ENCODE measurements at places on chromosomes 1 and 21.

DNA sequence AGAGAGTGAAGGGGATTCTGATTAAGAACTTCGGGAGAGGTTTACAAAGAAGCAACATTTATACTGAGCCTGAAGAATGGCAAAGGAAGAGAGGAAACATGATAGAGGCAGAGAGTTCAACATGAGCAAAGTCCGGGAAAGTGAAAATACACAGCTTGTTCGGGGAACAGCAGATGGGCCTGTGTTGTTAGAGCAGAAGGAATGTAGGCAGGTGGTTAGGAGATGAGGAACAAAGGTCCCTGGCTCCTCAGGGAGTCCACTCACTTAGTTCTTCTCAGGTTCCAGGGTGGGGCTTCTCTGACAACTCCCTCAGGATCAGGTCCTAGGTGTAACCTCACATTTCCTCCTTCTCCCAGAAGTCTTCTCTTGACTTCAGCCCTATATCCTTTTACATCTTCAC is 5.1 kb upstream of the ZNF326 start:
- peak; percentile 15 for DNase-seq

GRCh38 chr21:32141318-32141633 is 137.6 kb downstream of the MIS18A start:
- DNase-seq: no peak

DNA sequence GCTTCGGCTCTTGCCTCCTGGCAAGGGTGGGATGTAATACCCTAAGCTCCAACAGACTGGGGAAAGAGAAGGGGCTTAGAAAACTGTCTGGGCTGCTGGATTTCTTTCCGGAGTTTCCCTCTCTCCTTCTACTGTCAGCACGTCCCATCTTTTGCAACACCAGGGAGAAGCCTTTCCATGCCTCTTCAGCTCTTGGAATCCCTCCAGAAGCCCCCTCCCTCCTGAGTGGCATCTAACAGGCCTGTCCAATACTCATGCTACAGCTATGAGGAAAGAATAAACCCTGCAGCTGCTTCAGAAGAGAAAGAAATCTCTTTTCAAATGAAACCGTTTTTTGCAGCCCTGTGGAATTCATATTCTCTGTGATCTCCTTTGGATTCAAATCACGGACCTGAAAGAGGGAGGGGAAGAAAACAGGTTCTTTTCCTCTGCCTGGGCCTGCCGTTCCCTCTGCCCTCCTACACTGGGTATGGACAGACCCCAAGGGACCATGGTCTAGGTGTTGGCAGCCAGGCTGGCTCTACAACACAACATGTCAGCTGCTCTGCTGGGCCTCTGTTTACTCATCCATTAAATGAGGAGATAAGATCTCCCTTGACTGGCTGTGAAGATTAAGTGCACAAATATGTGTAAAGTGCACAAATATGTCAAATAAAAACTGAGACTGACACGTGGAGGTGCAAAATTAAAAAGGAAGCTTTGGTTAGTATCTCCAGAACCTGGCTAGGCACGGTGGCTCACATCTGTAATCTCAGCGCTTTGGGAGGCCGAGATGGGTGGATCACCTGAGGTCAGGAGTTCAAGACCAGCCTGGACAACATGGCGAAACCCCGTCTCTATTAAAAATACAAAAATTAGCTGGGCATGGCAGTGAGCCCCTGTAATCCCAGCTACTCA is 6.0 kb upstream of the CAPN2 start:
- DNase-seq: peak; percentile 81

DNA sequence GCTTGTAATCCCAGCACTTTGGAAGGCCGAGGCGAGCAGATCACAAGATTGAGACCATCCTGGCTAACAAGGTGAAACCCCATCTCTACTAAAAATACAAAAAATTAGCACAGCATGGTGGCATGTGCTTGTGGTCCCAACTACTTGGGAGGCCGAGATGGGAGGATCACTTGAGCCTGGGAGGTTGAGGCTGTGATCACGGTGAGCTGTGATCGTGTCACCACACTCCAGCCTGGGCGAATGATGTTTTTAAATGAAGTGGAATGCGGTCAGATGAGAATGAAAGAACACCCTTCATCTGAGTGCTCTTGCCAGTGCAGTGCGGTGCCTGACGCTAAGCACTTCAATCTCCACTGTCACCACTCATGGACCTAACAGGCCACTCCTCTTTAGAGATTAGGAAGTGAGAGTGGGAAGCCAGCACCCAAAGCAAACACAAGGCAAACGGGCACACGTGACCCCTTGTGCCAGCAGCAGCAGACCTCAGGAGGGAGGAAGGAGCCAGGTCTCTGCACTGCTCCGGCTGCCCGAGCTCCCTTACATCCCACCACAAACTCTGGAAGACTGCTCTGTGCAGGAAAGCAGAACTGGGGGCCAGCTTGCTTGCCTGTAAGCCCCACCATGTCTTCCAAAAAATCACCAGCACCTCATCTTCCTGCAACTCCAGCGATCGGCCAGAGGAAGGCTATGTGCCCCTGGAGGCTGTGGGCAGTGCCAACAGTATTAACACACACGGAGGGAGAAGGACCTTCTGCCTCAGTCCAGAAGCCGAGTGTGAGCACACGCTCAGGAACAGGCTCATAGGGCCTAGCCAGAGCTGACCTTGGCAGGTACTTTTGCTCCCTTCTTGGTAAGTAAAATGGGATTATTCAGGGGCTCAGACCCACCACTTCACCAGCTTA is 9.7 kb downstream of the CTNNBIP1 start:
- no peak for DNase-seq

DNA sequence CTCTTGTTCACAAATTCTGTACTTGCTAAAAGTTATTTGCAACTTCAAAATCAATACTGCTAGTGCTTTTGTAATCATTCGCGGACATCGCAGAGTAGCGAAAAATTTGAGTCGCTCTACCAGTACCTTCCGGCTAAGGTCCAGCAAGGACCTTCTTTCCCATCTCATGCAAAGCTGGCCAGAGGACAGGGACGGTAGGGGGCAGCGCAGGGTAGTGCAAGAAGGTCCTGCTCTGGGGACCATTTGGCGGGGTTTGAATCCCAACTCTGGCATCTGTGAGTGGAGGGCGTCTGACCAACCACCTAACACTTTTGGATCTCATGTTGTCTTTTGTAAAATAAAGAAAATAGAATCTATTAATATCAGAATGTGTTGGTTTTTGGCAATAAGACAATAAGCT is 258.3 kb downstream of the SPATA17 start:
- no peak for DNase-seq

DNA sequence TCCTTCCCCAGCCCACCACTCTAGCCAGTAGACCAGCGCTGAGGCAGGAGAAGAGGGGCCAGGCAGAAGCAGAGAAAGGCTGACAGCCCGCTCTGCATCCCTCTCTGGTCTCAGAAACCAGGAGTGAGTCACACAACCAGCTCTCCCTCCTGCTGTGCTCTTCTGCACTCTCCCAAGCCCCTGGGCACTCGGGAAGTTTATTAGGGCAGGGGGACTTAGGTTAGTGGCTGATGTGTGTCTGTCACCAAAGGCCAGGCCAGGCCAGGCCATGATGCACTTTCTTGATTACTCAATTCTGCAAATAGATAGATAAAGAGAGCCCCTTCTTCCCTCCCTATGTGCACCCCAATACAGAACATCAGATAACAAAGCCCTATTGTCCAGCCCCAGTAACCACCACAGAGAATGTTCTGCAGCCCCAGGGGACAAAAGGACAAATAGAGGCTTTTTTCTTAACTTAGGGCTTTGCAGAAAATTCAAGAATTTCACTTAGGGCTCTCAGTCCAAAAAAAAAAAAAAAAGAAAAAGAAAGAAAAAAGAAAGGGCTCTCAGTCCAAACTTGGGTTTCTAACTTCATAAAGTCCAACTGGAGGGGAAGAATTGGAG is 52.9 kb upstream of the CNTN2 start:
- DNase-seq: no peak

DNA sequence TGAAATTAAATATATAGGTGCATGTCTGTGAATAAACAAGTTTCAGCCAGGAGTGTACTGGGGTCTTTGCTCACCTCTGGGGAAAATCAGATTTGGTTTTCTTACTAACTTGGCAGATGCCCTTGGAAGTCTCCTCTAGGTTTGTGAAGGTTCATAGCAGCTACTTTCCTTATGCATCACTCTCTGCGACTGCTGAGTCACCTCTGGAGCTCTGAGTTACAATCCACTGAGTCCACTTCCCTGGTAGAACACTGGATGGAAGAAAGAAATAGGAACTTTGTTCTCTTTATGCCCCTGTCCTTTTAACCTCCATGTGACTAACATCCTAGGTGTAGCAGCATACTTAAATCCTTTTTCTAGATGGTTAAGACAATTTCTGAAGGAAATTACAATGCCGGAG is 4.4 kb upstream of the FASLG start:
- peak; percentile 91 for DNase-seq

Measured in renal cortical epithelial cell (primary cell).